Thoracic aorta (tissue), 2 donors: ENCODE measurements at places on chromosomes 2 and 18. TPM values are rescaled to one million over a fixed set of nuclear protein-coding genes. Genes with fewer than 3 reads are reported as not detected.

DNA sequence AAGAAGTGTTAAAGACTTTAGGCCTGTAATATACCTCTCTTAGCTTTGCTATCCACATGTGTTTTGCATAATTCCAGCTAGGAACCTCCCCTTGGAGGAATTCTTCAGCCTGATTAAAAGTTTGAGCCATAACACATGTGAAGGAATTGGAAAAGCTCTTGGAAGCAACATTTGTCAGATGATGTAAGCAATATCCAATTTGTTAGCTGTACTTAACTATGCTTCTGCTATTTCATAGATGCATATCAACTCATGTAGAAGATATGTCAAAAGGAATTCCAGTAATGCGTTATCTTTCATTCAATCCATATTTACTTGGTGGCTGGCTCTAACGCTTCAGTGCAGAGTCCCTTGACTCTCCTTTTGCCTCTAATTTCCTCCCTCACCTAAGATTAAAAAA lies 46.2 kb downstream of the PKP4 start:
- H3K36me3 ChIP-seq = no peaks in the 10 kb centered on the region
- no peaks in the 10 kb centered on the region for H3K27me3 ChIP-seq
- no peak for DNase-seq

DNA sequence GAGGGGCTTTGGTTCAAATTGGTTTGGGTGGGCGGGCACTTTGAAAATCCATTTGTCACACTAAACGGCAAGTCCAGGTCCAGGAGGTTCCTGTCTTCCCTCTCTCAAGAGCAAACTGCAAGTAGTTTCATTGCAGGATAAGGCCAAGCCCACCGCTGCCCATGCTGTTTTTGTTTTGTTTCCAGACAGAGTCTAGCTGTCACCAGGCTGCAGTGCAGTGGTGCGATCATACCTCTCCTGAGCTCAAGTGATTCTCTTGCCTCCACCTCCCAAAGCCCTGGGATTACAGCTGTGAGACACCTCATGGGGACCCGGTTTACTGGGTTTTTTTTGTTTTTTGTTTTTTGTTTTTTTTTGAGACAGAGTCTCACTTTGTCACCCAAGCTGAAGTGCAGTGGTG lies 1.8 kb upstream of the CYBRD1 start:
- H3K27me3 ChIP-seq = no peaks in the 10 kb centered on the region
- H3K4me1 ChIP-seq = peaks cover 7% of the 10 kb centered on the region
- H3K36me3 ChIP-seq = no peaks in the 10 kb centered on the region

- H3K36me3 ChIP-seq = no peaks in the 10 kb centered on the region
- no peak for DNase-seq
- H3K4me3 ChIP-seq = no peak overlapping the region
- no peaks in the 10 kb centered on the region for H3K27me3 ChIP-seq
These were observed 410.1 kb upstream of the TCF4 start for GRCh38 chr18:55998071-55998522.

- H3K27me3 ChIP-seq = no peaks in the 10 kb centered on the region
- H3K4me1 ChIP-seq = no peaks in the 10 kb centered on the region
- DNase-seq = no peak
These were observed 2010.0 kb upstream of the PIK3C3 start for GRCh38 chr18:39945076-39945475.

DNA sequence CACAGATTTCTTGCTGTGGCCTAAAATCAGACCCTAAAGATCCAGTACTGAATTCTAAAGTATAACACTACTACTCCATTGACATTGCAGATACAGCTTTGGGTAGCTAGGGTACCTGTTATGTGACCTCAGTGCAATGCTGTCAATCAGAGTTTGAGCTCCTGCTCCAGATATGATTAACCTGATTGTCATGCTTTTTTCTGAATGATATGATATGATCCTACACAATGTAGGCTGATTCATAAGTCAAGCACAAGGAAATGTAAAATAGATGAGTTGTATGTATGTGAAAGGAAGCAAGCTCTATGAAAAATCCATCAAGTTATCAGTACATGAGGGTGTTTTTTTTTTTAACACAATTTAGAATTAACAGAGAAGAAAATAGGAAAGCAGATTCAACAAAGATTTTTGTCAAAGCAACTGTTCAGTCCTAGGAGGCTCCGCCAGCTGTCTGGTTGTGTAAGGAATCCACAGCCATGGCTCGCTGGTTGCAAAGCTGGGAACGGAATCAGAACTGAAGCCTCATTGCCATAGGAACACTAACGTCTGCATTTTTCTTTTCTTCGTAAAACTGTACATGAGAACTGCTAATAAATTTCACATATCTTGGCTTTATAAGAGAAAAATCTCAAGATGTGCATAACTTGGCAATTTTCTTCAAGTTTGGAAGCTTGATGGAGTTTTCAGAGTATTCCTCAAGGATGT lies 52.9 kb downstream of the NR4A2 start:
- no peaks in the 10 kb centered on the region for H3K4me1 ChIP-seq
- peaks cover 4% of the 10 kb centered on the region for H3K27me3 ChIP-seq
- H3K27ac ChIP-seq = no peak overlapping the region
- no peaks in the 10 kb centered on the region for H3K36me3 ChIP-seq
- DNase-seq = no peak

DNA sequence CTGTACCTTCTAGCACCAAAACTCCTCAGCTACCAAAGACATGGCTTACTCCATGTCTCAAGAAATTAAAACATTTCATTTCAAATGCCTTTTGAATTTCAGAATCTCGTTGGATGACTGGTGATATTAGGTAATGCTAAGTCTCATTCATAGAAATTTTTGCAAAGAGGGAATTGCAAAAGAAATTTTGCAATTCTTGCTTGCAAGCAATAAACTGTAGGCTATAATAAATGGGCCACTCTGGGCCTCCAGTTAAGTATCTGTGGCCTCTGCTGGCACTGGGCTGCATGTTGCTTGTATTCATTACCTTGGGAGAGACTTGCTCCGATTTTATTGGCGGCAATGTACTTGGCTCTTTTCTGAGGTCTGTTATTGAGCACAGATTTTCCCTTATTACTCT lies 2.8 kb upstream of the LCLAT1 start:
- H3K27ac ChIP-seq = no peak overlapping the region
- no peaks in the 10 kb centered on the region for H3K36me3 ChIP-seq
- H3K27me3 ChIP-seq = no peaks in the 10 kb centered on the region
- H3K4me1 ChIP-seq = peaks cover 4% of the 10 kb centered on the region

GRCh38 chr2:33136566-33136965 lies 189.8 kb downstream of the LTBP1 start:
- no peaks in the 10 kb centered on the region for H3K27me3 ChIP-seq
- H3K36me3 ChIP-seq = no peaks in the 10 kb centered on the region
- peak overlapping the region; percentile 78 for H3K4me3 ChIP-seq
- DNase-seq = no peak
- H3K4me1 ChIP-seq = peaks cover 59% of the 10 kb centered on the region

GRCh38 chr2:229154381-229154780 lies 116.7 kb downstream of the PID1 start:
- peaks cover 11% of the 10 kb centered on the region for H3K4me1 ChIP-seq
- H3K27me3 ChIP-seq = no peaks in the 10 kb centered on the region
- no peak overlapping the region for H3K27ac ChIP-seq
- no peak for DNase-seq
- no peak overlapping the region for H3K4me3 ChIP-seq
- H3K36me3 ChIP-seq = peaks cover 9% of the 10 kb centered on the region

DNA sequence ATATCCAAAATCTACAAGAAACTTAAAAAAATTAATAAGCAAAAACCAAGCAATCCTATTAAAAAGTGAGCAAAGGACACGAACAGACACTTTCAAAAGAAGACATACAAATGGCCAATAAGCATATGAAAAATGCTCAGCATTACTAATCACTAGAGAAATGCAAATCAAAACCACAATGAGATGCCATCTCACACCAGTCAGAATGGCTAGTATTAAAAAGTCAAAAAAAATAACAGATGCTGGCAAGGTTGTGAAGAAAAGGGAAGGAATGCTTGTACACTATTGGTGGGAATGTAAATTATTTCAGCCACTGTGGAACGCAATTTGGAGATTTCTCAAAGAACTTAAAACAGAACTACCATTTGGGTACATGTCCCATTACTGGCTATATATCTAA lies 128.8 kb upstream of the SESTD1 start:
- no peaks in the 10 kb centered on the region for H3K4me1 ChIP-seq
- no peak for DNase-seq
- H3K4me3 ChIP-seq = no peak overlapping the region
- H3K27me3 ChIP-seq = no peaks in the 10 kb centered on the region
- H3K27ac ChIP-seq = no peak overlapping the region

GRCh38 chr2:104049981-104050380 lies 803.9 kb upstream of the POU3F3 start:
- H3K27ac ChIP-seq = no peak overlapping the region
- H3K4me3 ChIP-seq = no peak overlapping the region
- no peak for DNase-seq
- H3K4me1 ChIP-seq = no peaks in the 10 kb centered on the region

GRCh38 chr2:54499661-54500060 lies 43.5 kb downstream of the SPTBN1 start:
- H3K36me3 ChIP-seq = no peaks in the 10 kb centered on the region
- H3K4me1 ChIP-seq = peaks cover 75% of the 10 kb centered on the region
- H3K27me3 ChIP-seq = no peaks in the 10 kb centered on the region

- no peak overlapping the region for H3K4me3 ChIP-seq
- no peak overlapping the region for H3K27ac ChIP-seq
- H3K27me3 ChIP-seq = no peaks in the 10 kb centered on the region
- no peaks in the 10 kb centered on the region for H3K36me3 ChIP-seq
- DNase-seq = no peak
- no peaks in the 10 kb centered on the region for H3K4me1 ChIP-seq
These were observed 424.1 kb upstream of the POU3F3 start for GRCh38 chr2:104429639-104430358.

GRCh38 chr2:216804357-216805350 lies 55.2 kb downstream of the TNP1 start:
- H3K27ac ChIP-seq = peak overlapping the region; percentile 9
- no peaks in the 10 kb centered on the region for H3K36me3 ChIP-seq
- H3K4me1 ChIP-seq = peaks cover 15% of the 10 kb centered on the region
- H3K4me3 ChIP-seq = no peak overlapping the region

- DNase-seq = peak; percentile 3
- no peaks in the 10 kb centered on the region for H3K27me3 ChIP-seq
- H3K4me1 ChIP-seq = peaks cover 8% of the 10 kb centered on the region
- H3K4me3 ChIP-seq = peak overlapping the region; percentile 98
- no peaks in the 10 kb centered on the region for H3K36me3 ChIP-seq
These were observed 452 bp downstream of the RAPH1 start for GRCh38 chr2:203534621-203535077.

GRCh38 chr2:71671203-71671854 lies 218.0 kb downstream of the DYSF start:
- no peak overlapping the region for H3K27ac ChIP-seq
- H3K4me1 ChIP-seq = no peaks in the 10 kb centered on the region
- DNase-seq = no peak
- no peak overlapping the region for H3K4me3 ChIP-seq

Gene ZEB2
- 190 TPM for total RNA-seq

Gene STARD6
- total RNA-seq = not detected

Gene FBXO48
- total RNA-seq = 0.56 TPM

Gene TSPYL6
- total RNA-seq = 0.14 TPM

Gene ANKRD23
- 8.4 TPM for total RNA-seq
